ENCODE measurements at places on chromosomes 1 and 21.
A peak's percentile ranks its signal among the peaks of the same experiment; 100 is the strongest.

DNA sequence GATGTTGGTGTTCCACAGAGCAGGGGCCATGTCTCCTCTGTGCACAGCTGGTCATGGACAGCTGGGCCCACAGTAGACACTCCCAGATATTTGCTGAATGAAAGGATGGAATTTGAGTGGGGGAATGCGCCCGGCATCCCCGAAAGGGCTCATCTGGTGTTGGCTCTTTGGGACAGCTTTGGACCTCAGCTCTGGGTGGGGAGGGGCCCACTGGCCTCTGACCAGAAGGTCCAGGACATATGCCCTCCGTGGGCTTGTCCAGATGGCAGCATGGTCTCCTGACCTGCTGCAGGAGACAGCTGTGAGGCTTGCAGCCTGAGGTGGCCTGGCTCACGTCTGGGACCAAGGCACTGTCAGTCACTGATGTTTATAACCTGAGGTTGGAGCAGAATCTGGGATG, 160.4 kb upstream of the AJAP1 start:
- no peak for DNase-seq

DNA sequence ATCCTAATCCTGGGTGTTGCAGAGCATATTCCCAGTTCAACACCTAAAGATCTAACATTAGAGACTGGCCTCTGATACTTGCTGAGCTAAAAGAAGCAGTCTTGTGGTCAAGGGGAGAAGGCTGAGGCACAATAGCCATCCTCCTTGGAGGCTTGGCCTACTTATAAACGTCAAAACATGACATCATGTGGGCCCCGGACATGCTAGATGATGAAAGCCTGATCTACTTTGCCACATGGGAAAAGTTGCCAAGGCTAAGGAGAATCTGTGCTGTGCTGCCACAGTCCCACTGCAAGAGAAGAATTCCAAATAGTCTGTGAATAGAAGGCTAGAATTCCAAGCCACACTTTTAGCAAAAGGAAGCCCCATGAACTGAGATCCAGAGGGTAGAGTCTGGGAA, 43.9 kb upstream of the SAMD13 start:
- no peak for DNase-seq

DNA sequence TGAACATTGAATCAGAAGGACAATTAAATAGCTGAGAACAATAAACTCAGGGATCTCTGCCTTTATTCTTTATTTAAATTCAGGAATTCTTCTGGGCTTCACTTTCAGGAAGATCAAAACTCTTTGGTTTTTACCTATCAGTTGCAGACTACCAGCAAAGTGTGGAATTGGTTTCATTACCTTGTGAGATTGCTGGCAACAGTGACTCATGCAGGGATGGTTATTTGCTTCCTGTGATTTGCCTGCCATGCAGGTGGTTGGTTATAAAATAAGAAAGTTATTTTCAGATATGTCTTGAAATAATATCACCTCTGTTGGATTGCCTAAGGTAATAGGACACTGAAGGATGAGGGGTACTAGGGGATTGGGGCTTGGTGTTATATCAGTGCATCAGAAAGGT, 204.6 kb downstream of the PTBP2 start:
- no peak for DNase-seq

GRCh38 chr1:155910621-155911121, 478 bp downstream of the RIT1 start:
- no peak for DNase-seq

- DNase-seq: no peak
Measured at GRCh38 chr1:66540434-66541032, 6.6 kb downstream of the SGIP1 start.

- no peak for DNase-seq
Measured at GRCh38 chr1:75203415-75204277, 69.5 kb downstream of the LHX8 start.

DNA sequence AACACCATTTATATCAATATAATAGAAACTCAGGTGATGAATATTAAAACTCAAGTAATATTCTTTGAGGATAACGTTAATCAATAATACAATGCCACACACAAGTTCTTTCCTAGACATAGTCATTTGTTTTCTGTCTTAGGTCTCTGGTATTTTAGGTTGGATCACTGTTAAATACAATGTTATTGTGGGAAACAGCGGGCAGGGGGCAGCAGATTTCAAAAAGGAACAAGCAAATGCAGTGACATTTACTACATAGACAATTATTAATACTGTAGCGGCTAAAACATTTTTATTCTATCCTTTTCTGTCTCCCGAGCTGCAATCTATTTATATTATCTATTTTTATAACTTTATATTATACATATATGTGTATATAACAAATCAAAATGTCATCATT, 186.4 kb upstream of the ZNHIT6 start:
- DNase-seq: no peak

DNA sequence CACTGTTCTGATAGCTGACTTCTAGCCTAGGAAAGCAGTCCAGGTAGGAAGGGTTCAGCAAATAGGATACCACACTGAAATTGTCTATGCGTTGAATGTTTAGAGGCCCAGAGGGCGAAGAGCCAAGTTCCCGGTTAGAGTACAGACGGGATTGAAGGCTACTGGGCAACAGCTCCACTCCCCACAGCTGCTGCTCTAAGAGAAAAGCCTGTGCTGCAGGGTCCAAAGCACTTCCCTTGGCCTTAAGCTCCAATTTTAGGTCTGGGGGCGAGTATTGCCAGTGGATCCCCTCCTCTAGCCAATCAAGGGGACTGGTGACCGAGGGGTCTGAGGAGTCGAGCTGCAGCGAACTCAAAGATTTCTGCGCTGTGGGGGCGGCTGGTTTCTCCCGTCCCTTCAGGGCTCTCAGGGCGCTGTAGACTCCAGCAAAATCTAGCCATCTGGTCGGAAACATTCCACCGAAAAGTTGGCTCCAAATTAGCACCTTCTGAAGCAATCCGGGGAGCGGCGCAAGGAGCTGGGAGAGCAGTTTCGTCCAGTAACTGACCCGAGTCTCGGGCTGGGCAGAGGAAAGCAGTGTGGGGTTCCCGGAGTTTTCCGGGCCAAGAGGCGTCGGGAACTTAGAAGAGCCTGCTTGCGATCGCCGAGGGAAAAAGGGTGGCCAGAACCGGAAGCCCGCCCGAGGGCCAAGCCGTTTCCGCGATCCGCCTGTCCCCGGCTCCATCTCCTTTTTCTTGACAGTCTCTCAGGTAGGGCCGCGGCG, 748 bp downstream of the PPP1R15B start:
- DNase-seq: peak; percentile 24

DNA sequence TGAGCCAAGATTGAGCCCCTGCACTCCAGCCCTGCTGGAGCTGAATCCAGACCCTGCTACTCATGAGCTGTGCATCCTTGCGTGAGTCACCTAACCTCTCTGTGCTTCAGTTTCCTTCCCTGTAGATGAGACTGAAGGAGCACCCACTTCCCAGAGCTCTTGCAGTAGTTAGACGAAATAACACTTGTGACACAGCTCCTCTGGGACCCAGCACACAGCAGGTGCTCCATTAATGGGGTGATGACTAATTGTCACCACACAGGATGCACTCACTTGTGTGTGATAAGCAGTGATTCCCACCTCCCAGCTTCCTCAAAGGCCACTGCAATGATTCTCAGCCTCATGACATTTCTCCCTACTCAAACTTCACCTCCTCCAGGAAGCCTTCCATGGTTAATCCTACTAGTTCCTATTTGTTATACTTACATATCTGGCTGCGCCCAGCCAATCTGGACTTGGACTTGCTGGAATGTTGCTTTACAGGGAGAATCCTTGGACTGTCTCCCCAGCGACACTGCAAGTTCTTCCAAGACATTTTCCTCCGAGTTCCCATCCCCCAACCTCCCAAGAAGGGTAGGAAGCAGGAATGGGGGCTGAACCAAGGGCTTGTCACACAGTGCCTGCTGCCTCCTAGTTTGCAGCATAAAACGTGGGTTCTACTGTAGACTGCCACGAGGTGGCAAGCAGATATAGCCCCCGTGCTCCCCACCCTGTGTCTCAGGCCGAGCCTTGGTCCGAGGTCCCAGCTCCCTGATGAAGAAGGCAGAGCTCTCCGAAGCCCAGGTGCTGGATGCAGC, 17.2 kb downstream of the DRAXIN start:
- no peak for DNase-seq

DNA sequence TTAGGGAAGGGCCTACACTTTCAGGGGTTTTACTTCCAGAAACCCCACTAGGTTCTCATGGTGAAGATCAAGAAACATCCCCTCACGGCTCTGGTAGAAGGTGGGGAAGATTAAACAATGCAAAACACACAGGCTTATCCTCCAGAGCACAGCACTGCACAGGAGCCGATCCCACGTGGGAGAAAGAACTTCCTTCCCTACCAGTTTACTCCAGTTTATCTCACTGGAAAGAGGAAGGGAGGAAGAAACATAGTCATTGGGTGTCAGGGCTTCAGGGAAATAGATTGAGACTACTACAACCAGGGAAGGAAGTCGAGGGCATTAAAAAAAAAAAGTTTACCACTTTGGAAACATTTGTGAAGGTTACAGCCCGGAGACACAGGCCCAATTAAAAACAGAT, 164.4 kb downstream of the NTPCR start:
- no peak for DNase-seq

DNA sequence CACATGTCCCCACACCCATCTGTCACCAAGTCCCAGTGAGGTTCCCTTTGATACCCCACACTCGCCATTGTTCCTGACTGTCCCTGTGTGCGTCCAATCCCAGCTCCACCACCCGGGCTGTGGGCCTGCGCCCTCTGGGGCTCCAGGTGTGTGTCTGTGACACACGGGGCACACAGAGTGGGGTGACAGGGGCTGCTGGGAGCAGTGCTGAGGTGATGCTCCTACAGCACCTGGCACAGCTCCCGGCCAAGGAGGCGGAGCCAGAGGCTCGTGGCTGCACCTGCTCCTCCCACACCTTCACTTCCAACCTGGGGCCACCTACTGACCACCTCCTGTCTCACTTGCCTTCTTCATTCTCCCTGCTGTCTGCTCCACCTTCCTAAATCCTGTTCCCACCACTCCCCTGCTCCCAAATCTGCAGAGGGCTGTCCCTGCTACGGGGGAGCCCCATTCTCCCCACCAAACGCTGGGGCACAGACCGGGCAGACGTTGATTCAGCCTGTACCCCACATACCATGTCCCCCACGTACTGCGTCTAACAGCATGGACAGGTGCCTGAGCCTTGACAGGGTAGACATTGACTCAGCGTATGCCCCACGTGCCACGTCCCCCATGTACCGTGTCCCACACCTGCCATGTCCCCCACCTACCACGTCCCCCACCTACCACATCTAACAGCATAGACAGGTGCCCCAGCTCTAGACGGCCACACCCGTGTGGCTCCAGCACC, 16.4 kb downstream of the WDR4 start:
- DNase-seq: no peak

GRCh38 chr1:245493029-245493428, 338.2 kb downstream of the KIF26B start:
- DNase-seq: no peak

DNA sequence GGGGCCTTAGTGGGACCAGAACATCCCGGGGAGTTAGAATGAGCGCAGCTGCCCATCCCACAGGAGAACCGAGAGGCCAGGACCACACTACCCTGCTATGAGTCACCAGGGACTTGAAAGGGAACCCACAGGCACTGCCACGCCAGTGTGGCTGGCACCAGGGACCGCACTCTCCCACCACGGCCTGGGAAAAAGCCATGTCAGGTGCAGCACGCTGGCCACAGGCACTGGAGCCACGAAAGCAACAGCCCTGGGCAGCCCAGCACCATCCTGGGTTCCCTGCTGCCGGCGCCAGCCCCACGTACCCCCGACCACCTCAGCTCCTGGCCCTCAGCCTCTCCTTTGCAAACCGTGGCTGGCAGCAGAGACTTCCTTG, 14.1 kb upstream of the TMEM240 start:
- DNase-seq: no peak

- DNase-seq: no peak
Measured at GRCh38 chr1:200775850-200776249, 37.2 kb downstream of the CAMSAP2 start.

- DNase-seq: no peak
Measured at GRCh38 chr1:166951050-166951449, 24.3 kb downstream of the ILDR2 start.

GRCh38 chr1:31701091-31701736, 2.6 kb downstream of the COL16A1 start:
- DNase-seq: no peak

GRCh38 chr1:13888351-13888986, 188.5 kb downstream of the PRDM2 start:
- DNase-seq: no peak

GRCh38 chr1:51324251-51325010, 5.9 kb downstream of the TTC39A start:
- DNase-seq: no peak

- DNase-seq: no peak
Measured at GRCh38 chr1:235855811-235856429, 10.8 kb downstream of the LYST start.

GRCh38 chr1:23288671-23289070, 55.4 kb downstream of the HNRNPR start:
- DNase-seq: no peak

- DNase-seq: no peak
Measured at GRCh38 chr1:216881695-216882094, 158.5 kb upstream of the ESRRG start.

GRCh38 chr1:33055210-33056008, 18.7 kb upstream of the AK2 start:
- DNase-seq: peak; percentile 3

- DNase-seq: no peak
Measured at GRCh38 chr1:117846674-117847425, 82.6 kb downstream of the GDAP2 start.

- no peak for DNase-seq
Measured at GRCh38 chr1:207919523-207920170, 8.7 kb upstream of the CD34 start.

Data from stimulated activated CD4-positive, alpha-beta T cell treated with anti-CD3 and anti-CD28 coated beads, Interleukin-2, amount 100 ng/mL, for 48 hours (primary cell).